Hypothalamus (tissue), 51 donors: ENCODE measurements at places on chromosomes 2 and 18.

DNA sequence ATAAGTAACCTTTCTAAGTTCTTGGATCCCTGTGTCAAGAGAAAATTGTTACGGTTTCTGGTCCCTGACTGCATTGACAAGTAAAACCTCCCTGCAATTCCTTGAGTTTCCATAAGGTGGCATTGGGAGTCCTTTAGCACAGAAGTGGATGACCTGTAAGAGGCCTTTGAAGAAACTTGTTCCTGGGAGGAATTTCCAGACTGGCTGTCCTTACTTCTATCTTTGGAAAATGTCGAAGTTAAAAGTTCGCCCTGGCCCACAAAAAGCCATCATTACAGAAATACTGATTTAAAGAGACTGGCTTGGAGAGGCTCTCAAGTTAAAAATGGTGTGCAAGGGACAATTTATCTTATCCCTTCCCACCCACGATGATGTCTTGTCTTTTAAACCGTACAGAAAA, 218.4 kb downstream of the CDH20 start:
- DNase-seq = no peak

DNA sequence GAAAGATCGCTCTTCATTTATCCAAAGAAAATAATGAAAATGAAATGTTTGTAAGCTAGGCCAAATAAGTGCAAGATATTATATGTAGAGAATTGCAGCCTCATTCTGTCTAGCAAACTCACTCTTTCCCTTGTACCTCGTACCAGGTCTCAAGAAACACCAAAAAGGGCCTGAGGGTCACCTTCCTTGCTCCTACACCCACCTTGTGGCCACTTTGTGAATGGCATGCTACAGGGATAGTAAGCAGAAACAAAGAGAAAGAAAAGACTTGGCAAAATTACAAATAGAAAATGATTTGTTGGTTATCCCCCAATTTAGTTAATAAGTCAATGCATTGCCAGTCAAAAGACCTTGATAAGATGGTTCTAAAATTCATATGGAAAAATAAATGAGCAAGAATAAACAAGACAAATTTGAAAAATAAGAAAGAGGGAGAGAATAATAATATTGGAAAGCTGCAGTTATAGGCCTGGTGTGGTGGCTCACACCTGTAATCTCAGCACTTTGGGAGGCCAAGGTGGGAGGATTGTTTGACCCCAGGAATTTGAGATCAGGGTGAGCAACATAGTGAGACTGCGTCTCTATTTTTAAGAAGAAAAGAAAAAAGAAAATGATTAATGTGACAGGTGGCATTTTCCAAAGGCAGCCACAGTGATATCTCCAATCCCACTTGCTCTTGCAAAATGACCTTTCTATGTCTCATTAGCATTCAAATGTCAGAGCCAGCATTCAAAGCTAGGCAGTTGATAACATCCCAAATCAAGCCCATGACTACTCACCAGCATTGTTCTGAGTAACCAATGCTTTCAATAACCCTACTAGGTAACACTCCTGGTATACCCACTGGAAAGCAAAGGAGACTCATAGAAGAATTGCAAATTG, 38.8 kb upstream of the BMP10 start:
- peak; percentile 43 for DNase-seq

- no peak for DNase-seq
Observed at GRCh38 chr2:62745891-62746481, 40.5 kb downstream of the EHBP1 start.

- DNase-seq = no peak
Observed at GRCh38 chr18:23710946-23711345, 21.7 kb downstream of the LAMA3 start.

- no peak for DNase-seq
Observed at GRCh38 chr2:50551868-50552267, 480.1 kb downstream of the NRXN1 start.

DNA sequence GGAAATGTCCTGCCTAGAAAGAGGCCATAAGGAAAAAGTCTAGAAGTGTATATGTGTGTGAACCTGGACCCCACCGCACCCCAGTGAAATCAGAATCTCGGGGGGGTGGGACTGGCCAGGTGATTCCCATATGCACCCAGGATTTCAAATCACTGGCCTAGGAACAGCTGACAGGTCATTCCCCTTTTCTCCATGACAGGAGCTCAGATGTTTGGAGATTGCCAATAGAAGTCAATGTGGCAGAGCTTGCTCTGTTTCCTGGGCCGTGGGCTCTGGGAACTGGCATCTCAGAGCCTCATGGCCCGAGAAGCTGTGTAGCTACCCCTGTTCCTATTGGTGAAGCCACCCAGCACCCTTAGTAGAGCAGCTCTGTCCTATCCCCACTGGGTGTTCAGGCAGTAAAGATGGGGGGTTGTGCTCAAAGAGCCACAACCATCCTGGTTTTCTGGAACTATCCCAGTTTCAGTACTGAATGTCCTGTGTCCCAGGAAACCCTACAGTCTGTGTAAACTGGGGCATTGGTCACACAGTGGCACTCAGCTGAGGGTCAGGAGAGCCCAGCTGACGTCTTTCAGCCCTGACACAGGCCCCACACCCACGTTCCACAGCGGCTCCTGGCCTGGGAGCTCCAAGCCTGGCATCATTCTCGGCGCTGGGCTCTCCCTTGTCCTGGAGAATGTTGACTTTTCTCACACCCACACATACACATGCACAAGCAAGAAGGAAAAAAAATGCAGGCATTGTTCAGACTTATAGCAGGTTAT, 18.9 kb downstream of the GNLY start:
- peak; percentile 32 for DNase-seq

- no peak for DNase-seq
Observed at GRCh38 chr2:11592671-11593574, 59.1 kb downstream of the GREB1 start.

DNA sequence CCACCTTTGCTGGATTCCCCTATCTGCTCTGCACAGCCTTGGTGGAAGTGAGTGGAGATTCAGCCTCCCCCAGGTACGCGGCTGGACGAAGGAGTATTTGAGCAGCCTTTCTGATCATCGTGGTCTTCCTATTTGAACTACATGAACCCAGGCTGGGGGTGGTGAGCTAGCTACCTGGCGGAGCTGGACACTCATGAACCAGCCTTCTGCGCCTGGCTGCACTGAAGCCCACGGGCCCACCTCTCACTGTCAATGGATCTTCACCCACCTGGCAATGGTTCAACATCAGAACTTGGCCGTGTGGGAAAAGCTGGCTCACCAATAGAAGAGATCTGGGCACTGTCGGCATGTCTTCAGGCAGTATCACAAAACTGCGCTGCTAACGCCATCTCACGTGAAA, 35.4 kb downstream of the ANKMY1 start:
- DNase-seq = no peak

DNA sequence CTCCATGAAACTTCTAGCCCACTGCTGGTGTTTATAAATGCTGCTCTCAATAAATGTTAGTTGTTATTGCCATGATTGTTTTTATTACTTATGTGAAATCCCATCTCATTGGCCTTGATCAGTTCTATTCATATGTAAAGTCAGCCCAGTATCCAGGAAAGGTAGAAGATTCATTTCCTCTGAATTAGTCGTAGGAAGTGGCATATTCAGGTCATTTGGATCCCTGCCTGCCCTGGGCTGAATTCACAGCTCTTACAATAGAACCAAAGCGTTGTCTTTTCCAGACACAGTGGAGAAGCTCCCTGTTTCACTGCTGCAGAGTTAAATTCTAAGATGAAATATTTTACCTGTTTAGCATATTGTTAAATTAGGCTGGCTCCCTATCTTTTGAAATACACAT, 70.3 kb downstream of the MAIP1 start:
- no peak for DNase-seq

GRCh38 chr2:170425281-170425751, 247.4 kb downstream of the MYO3B start:
- DNase-seq = no peak

DNA sequence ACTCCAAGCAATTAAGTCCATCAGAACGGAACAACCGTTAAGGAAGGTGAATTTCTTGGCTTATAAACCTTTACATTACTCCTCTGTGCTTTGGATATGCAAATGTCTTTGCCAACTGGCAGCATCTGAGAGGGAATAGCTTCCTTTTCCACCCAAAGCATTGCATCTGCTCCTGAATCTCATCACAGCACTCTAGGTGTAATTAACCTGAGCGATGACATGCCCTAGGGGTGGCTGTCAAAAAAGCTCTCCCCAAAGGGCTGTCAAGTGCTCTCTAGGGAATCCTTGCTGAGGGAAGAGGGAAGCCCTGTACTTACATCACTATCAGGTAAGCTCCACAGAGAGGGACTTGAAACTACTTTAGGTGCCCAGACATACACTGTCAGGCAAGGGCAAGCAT, 5.5 kb upstream of the SMARCAL1 start:
- no peak for DNase-seq

- DNase-seq = no peak
Observed at GRCh38 chr2:215419113-215419512, 16.8 kb downstream of the FN1 start.
